ENCODE measurements at places on chromosomes 7 and 10.

DNA sequence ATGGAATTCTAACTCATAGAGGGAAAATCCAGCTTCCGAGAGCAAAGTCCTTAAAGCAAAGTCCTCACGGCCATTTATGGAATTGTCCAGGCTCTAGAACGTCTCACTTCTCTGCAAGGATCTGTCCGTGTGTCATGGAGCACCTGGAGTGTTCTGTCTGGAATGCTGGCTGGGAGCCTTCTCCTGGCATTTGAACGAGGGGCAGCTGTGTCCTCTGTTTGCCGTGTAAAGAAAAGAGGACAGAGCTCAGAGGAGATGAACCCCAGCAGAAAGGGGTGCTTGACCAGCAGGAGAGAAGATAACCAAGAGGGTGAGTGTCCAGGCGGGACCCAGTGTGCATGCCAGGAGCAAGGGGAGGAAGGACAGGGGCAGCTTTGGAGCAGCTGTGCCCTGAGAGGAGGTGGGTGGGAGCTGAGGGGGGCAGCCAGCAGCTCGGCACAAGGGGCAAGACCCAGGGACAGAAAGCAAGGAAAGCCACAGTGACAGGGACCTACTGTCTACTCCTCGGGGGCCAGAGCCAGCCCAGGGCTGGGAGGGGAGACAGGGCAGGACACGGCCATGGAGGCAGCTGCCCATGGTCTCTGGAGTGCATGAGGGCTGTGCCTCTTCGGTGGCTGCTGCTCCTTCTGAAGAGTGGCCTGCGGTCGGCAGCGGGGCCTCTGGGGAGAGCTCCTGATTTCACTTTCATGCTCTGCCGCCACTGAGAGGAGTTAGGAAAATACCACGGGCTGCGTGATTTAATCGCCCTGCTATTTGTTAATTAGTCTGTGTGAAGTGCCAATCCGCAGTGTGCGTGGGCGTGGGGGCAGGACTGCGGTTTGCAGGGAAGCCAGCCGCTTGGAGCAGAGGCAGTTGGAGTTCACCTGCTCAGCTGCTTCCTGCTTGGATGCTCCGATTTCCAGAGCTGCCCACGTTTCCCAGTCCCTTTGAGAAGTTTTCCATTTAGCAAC lies 149.3 kb upstream of the SHH start:
- DNase-seq: no peak

DNA sequence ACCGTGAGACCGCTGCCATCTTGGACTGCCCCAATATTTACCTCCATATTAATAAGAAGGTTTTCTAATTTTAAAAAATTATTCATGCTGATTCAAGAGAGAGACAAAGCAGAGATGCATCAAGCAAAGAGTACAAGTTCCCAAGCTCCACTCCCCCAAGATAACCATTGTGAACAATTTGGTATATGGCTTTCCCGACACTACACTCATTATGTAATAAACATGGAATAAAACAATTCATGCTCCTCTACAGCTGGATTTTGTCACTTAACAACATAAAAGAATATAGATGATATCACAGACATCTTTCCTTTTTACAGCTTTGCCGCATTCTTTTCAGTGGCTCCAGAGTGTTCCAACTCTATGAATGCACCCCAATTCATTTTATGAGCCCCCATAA lies 307.6 kb downstream of the FGFR2 start:
- DNase-seq: no peak

- DNase-seq: no peak
Observed at GRCh38 chr7:89771003-89771636, 383.1 kb upstream of the STEAP1 start.

DNA sequence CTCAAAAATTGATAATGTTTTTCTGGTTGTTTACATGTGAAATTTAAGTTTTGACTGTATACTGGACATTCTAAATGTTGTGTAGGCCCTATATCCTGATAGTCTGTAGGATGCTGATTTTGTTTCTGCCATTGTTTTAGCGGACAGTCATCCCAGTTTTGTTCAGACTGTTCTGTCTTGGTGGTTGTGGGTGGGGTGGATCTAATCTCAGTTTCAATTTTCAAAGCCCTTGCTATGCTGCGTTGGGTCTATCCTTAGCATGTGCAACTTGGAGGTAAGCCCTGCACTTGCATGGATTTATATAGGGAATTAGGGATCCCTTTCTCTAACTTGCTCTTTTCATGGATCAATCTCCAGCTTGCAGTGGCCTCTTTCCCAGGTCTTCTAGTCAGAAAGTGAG lies 19.1 kb downstream of the DBF4 start:
- DNase-seq: no peak

- no peak for DNase-seq
Observed at GRCh38 chr10:131762789-131763696, 137.8 kb upstream of the PPP2R2D start.

DNA sequence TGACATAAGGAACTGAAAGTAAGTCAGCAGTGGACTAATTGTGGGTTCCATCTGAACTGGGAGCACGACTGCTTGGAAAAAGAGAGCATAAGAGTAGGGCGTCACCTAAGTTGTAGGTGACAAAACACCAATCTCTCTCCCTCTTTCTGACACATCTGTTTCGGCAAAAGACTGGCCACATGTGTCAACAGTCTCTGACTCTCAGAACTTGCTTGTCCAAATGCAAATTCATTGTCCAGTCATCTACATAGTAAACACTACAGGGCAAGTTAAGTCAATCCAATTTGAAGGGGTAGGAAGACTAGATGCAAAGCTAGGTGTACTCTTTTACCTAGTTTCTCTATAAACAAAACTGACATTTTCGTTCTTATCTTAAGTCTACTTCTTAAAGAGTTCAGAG lies 87.7 kb downstream of the ZNF438 start:
- DNase-seq: no peak

DNA sequence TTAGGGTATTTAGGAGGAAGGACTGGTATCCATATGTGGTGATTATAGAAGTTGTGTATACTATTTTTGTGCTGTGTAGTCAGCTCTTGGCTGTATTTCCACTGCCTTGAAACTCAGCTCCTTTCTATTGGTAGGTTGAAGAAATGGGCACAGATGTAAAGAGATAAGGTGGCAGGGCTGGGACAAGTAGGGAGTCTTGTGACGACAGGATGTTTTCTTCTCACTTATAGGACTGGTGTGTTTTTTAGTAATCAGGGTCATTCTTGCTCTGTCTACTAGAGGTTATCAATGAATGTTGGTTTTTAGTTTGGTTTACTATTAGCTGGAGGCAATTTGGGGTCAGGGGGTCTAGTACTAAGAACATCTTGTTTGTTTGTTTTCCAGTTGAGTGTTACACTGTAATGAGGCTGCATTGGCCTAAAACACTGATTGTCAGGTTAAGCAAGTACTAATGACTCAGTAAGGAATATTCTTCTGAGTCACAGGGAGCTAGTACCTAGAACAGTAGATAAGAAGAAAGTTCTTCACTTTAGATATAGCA lies 11.8 kb downstream of the UBN2 start:
- DNase-seq: no peak

GRCh38 chr7:136654406-136654805 lies 214.0 kb upstream of the CHRM2 start:
- DNase-seq: no peak

DNA sequence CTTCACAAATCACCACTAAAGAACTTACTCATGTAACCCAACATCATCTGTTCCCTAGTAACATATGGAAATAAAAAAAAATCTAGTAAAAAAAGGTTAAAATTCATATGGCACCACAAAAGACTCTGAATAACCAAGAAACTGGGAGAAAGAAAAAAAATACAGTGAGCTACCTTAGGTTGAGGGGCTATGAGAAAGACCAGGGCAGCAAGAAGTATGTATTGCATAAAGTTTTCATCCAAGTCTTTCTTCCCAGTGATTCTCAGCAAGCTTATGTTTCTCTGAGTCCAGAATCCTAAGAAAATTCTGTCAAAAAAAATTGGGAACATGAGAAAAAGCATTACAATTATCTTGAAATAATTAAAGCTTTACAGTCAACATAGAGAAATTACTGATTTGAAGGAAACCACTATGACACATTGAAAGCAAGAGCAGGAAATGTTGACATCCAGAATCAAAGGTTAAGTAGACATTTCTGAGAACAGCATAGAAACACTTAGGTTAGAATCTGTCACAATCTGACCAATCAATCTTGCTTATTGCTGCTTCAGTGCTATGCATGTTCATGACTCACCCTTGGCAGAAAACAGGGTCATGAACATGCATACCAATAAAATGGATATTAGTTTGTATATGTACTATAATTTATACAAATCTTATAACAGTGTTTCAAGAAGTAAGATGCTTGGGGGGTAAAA lies 494.0 kb upstream of the POT1 start:
- DNase-seq: no peak

DNA sequence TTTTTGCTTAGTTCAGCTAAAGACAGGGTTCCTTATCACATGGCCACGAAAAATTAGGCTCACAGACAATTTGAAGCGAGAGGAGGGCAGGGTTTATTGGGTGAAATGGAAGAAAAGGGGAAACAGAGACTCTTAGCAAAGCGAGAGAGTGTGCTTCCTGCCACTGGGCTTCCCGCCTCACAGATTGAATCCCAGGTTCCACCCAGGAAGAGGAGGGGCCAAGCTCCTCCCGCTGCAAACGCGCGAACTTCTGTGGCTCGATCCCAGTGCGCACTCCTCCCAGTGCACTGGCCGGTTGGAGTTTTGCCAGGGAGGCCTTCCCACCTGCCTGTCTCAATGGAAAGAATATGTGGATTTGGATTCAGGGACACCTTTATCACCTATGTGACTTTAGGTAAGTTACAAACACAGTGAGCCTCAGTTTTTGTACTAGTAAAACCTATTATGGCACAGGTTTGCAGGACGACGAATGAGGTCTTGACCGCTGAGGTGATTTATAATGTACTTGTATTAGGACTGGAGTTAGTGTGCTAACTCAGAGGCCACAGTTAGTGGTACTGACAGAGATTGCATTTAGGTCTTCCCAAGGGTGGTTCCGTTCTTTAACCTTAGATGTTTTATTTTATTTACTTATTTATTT lies 48.5 kb upstream of the SP8 start:
- DNase-seq: no peak

DNA sequence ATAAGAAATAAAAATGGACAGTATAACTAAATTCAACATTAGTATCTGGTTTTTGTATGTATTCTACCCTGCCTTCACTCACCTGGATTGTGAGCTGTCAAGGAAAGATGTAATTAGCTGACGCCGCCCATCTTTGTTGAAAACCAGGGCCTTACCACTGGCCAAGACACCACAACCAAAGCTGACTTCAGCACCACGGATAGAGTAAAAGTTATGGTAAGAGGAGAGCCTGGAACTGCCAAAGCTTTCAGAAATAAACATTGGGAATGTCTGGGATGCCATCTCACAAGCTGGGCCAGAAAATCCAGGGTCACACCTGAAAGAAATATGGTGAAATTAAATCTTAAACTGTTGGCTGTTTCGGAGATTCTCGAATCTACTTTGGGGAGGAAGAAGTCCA lies 190.1 kb upstream of the SLC26A5 start:
- DNase-seq: no peak

- DNase-seq: no peak
Observed at GRCh38 chr7:86991771-86992191, 67.7 kb downstream of the ELAPOR2 start.

- no peak for DNase-seq
Observed at GRCh38 chr7:12643644-12644043, 43.8 kb upstream of the ARL4A start.

- no peak for DNase-seq
Observed at GRCh38 chr7:8226501-8226900, 35.5 kb downstream of the ICA1 start.

- no peak for DNase-seq
Observed at GRCh38 chr7:80826520-80827238, 92.2 kb downstream of the SEMA3C start.

- no peak for DNase-seq
Observed at GRCh38 chr10:32650246-32650655, 204.3 kb downstream of the CCDC7 start.

DNA sequence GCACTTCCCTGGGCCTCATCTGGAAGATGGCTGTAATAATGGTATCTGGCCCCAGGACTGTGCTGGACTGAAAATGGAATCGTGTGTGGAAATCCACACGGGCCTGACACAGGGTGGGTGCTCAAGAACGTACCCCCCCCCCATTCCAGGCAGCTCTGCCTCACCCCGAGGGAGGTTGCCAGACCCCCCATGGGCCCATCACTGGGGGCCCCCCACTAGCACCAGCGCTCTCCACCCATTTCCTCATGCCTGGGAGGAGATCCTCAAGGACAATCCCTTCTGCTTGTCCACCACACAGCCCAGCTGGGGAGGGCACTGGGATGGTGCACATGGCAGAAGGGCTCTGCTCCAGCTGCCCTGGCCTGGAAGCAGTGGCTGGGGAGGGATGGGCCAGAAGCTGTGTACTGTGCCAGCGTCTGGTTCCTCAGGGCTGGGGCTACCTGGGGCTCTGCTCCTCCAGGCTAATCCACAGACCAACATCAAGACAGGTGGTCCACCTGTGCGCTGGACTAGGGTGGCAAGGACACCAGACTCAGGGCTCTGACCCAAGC lies 55.4 kb downstream of the CAMK2B start:
- DNase-seq: no peak

DNA sequence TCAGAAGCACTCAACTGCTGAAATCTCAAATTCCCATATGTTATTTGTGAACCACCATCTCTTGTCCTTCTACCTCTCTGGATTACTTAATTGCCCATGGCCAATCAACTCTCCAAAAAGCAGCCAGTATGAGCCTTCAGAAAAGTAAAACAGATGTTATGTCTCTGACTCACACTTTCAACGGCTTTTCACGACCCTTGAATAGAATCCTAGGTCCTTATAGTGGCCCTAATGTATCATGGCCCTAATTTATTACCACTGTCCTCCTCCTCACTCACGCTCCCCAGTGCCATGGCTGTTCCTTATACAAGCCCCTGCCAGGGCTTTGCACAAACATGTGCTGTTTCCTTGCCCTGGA lies 20.0 kb downstream of the ZNF438 start:
- DNase-seq: no peak

- DNase-seq: no peak
Observed at GRCh38 chr7:40571796-40572195, 437.0 kb downstream of the SUGCT start.

DNA sequence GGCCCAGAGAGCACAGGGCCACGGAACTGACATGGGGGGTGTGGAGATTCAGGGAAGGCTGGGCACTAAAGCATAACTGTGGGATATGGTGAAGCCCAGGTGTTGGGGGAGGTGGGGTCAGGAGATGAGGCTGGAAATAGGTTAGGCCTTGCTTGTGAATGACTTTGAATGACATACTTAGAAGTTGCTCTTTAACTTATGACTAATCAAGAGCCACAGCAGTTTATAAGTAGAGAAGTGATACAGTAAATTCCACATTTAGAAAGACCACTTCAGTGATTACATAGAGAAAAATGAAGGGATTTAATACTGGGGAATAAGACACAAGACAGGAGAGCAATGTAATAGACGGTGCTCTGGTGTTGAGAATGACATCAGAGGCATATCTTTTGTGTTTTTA lies 120.8 kb upstream of the SEC61G start:
- DNase-seq: no peak

DNA sequence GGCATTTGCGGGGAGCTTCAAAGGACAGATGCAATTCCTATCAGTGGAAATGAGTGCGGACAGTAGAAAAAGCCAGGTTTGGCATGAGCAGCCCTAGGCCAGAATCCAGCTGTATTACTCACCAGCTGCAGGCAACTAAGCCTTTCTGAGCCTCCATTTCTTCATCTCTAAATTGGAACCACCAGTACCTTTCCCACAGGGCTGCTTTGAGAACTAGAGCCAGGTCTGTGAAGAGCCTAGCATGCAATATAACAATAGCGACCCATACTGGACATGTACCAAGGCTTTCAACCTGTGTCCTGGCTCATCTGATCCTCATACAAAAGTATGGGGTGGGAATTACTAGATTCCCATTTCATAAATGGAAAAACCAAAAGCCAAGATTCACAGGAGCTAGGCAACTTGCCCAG lies 101.0 kb downstream of the GSAP start:
- no peak for DNase-seq

GRCh38 chr7:7249814-7250213 lies 67.5 kb downstream of the C1GALT1 start:
- no peak for DNase-seq

Data from stimulated activated CD4-positive, alpha-beta T cell treated with anti-CD3 and anti-CD28 coated beads, Interleukin-15, amount 100 ng/mL, for 1 hour (primary cell).